Transverse colon (tissue), 4 donors: ENCODE measurements at places on chromosomes 5 and 9.

- DNase-seq, result no peak
Observed at GRCh38 chr5:127555826-127556225, 38.4 kb downstream of the PRRC1 start.

DNA sequence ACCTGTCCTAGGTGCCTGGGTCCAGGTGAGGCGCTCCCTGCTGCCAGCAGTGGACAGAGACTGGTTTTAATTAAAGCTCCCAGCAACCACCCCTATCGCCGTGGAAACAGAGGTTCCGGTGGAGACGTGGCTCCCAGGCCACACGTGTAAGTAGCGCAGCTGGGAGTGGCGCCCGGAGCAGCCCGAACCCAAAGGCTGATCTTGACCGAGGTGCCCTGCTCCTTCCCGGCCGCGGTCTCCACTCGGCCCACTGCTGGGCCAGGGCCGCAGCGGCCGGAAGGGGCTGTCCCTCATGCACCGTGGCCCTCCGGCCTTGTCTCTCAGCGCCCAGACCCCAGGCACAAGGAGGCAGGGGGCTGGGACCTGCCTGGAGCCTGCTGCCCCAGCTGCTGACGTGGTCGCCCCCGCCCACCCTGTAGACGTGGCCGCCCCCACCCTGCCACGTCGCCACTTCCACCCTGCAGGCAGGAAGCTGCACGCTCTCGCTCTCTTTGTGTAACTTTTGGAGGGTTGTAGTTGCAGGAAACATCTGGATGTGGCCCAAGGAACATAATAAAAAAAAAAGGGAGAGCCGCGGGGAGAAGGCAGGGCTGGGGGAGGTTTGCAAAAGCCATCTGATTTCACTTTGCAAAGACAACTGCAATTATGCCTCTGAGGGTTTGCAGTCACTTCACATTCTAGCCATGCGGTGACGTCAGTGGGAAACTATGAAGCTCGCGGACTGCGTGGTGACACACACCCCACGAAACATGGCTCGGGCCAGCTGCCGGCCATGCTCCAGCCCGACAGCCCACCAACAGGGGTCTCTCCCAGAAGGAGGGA lies 129.9 kb downstream of the RXRA start:
- peak; percentile 81 for DNase-seq

GRCh38 chr9:24881361-24881760 lies 335.7 kb upstream of the IZUMO3 start:
- no peak for DNase-seq

- DNase-seq, result peak; percentile 24
Observed at GRCh38 chr9:77647267-77648233, 572 bp downstream of the GNA14 start.

DNA sequence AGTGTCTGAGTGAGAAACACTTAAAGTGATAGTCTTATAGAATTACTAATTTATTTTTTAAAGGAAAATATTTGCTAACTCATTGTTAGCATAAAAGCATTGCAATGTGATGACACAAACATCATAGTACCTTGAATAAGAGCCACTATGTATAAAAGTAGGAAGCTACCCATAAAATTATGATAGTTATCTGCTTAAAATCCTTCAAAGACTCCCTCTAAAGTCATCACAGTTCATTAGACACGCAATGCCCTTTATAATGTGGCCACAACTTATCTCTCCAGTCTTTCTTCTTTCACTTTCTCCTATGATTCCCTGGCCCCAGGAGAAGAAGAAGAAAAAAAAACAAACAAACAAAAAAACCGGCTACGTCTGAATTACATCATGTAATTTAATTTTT lies 1144.0 kb upstream of the NUDT12 start:
- DNase-seq, result no peak

- no peak for DNase-seq
Observed at GRCh38 chr9:94734054-94734754, 7.7 kb downstream of the AOPEP start.

- DNase-seq, result no peak
Observed at GRCh38 chr5:40626801-40627200, 52.9 kb upstream of the PTGER4 start.

GRCh38 chr9:136133191-136133958 lies 14.7 kb upstream of the TMEM250 start:
- no peak for DNase-seq

GRCh38 chr9:33453286-33453860 lies 6.0 kb upstream of the AQP3 start:
- no peak for DNase-seq

DNA sequence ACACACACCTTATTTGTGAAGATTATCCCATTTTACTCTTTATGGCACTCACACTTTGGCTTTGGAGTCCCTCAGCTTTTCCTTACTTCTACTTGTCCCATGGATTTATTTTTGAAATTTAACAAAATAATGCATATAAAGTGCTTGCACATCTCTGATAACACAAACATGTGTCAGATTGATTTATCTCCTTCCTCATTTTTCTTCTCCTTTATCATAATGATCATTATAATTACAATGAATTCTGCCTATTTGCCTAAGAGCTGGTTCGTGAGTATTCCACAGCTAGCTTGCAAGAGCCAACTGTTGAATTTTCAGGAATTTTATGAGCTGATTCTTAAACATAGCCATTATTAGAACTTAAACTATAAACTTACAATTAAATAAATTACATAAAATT lies 347.7 kb downstream of the CHSY3 start:
- no peak for DNase-seq

- DNase-seq, result no peak
Observed at GRCh38 chr9:19484699-19485098, 75.9 kb downstream of the ACER2 start.

GRCh38 chr5:131607903-131608540 lies 27.0 kb downstream of the RAPGEF6 start:
- no peak for DNase-seq

DNA sequence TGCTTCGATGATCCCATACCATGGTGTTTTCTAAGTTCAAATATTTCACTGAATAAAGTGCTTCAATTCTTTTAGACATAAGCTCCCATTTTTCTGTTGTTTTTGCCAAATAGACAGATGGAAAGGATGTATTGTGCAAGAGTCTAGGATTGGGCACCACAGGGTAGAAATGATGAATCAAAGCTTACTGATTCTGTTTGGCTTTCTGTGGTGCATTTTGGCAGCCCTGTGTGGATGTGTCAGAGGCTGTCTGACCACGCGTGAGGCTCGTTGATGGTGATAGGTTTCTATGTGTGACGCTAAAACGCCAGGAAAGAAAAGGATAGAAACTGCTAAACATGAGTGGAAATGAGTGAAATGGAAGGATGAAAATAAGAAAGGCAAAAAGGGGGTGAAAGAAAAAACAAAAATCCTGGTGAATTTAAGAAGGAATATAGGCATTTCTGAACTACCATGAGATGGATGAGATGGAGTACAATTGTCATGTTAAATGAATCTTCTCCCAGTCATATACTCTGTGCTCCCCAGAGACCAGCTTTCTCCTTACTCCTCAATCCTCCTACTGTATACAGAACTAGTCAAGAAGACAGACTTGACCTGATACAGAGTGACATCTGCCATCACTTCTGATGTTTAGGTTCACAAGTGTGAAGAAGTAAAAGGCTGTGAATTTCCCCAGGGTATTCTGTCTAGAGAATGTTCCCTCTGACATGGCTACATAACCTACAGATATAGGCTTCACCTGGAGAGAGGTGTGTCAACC lies 54.4 kb downstream of the ANKH start:
- no peak for DNase-seq

- DNase-seq, result no peak
Observed at GRCh38 chr5:11301171-11301570, 540.1 kb upstream of the DAP start.

- DNase-seq, result no peak
Observed at GRCh38 chr5:180611140-180611850, 20.0 kb upstream of the SCGB3A1 start.

DNA sequence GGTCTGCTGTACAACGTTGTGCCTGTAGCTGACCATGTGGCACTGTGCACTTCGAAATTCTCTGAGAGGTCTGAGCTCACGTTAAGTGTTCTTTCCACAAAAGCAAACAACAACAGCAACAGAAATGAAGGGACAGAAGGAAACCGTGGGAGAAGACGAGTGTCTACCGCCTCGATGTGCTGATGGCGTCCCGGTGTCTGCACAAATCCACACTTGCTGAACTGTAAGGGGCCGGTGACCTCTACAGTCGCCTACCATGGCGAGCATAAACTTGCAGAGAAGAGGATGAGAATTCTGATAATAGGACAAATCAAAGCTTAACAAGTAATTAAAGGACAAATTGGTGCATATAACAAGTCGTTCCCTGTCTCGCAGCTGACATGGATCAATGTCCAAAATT lies 114.0 kb downstream of the ADAMTS2 start:
- no peak for DNase-seq

- DNase-seq, result peak; percentile 82
Observed at GRCh38 chr5:95808686-95809413, 13.7 kb downstream of the GLRX start.

DNA sequence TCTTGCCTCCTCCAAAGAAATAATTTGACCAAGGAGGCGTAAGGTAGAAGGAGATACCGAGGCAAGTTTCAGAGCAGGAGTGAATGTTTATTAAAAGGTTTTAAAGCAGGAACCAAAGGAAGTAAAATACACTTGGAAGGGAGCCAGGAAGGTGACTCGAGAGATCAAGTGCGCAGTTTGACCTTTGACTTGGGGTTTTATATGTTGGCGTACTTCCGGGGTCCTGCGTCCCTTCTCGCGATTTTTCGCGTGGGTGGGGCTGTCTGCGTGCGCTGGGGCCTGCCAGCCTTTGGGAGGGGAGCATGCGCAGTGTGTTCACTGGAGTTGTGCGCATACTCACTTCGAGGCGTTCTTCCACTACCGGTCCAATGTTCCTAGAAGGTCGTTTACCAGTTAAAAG lies 166.0 kb upstream of the IRX2 start:
- no peak for DNase-seq

DNA sequence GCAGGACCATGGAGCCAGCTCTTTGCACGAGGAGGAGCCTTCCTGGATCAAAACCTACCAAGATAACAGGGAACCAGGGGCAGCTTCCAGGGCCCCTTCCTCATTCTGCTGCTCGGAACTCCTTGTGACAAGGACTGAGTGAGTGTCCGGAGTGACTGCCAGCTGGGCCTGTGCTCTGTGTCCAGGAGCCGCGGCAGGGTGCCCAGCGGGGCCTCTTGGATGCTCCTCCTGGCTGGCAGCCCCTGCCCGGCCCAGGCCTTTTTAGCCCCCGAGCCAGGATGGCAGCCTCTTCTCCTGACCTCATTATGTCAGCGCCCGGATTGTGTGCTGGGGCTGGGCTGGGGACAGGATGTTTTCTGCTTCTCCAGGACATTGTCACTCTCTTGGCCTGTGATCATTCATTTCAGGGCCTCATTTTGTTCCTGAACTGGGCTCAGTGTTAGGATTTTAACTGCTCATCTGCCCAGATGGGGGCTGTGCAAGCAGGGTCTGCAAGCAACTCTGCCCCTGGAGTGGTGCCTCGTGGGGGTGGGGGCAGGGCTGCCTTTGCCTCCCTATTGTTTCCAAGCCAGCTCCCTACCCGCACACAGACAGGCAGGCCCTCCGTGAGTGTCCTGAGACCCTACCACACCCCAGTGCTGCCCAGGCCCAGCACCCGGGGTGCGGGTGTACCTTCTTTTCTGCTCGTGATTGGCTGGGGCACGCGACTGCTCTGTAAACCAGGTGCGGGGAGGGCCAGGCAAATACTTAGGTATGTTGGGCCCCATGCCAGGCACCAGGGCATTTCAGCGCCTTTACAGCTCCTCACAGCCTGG lies 161.6 kb downstream of the COL23A1 start:
- DNase-seq, result no peak

- peak; percentile 13 for DNase-seq
Observed at GRCh38 chr5:141958113-141958512, at the start of gene PCDH12. PCDH12 (minus strand) TSS chr5:141958202; CDS start chr5:141957851, 351 bp downstream.

DNA sequence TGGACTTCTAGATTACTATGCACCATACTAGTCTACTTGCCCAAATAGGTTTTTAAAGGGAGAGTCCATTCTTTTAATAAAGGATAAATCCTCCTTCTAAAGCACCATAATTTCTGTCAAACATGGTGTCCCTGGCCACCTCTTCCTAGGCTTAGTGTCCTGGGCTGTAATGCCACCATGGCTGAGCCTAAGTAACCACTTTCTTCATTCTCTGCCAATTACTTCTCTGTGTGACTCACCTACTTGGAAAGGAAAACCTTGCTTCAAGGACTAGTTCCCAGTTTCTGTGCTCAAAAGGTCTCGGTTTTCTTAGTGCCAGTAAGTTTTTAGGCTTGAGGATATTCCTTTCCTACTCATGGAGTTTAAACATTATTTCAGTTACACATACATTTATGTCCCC lies 273.4 kb downstream of the DENND1A start:
- DNase-seq, result no peak

- no peak for DNase-seq
Observed at GRCh38 chr9:87464110-87464991, 33.3 kb upstream of the DAPK1 start.

GRCh38 chr5:95572016-95572415 lies 17.1 kb downstream of the ARSK start:
- no peak for DNase-seq

DNA sequence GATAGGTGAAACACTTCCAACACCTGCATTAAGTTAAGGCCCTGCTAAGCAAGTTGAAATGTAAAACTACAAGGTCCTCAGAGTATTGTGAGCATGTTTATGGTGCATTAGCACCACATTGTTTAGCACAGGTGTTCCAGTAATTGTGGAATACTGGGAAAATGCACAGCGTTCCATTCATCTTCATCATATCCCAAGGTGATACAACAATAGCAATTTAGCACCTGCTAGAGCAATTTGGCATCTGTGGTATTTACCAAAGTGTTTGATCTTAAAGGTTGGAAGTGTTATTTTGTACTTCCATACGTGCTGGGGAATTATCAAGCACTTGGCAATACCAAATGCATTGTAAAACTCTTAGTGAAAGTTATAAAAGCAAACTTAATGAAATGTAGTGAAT lies 266.8 kb downstream of the CYLC2 start:
- DNase-seq, result no peak

GRCh38 chr5:106374956-106375355 lies 1295.8 kb downstream of the EFNA5 start:
- no peak for DNase-seq

DNA sequence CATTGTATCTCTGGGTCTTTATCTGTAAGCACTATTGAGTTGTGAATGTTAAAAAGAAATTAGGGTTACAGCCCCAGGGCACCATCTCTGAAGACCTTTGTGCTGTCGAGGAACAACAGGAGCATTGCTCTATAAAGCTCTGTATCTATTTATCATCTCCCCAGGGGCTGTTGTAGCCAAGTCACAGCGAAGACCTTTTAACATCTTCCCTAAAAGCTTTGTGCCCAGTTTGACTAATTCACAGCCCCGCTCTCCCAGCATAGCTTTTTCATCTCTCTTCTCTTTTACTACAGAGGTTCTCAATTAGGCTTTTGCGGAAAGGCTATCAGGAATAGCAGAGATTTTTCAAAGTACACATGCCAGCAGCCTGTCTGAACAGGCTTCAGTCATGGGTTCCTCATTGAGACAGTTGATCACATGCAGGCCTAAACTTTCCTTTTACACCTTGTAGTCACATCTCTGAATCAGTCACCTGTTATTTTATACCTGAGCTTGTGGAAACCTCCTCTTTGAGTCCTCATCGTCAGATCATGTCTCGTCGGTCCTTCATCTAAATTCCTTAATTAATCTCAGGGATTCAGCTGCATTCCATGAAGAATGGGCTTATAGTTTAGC lies 140.5 kb downstream of the NPR3 start:
- DNase-seq, result no peak

GRCh38 chr5:148732692-148733091 lies 78.4 kb upstream of the HTR4 start:
- no peak for DNase-seq
